ENCODE measurements at places on chromosomes 3 and 15.

DNA sequence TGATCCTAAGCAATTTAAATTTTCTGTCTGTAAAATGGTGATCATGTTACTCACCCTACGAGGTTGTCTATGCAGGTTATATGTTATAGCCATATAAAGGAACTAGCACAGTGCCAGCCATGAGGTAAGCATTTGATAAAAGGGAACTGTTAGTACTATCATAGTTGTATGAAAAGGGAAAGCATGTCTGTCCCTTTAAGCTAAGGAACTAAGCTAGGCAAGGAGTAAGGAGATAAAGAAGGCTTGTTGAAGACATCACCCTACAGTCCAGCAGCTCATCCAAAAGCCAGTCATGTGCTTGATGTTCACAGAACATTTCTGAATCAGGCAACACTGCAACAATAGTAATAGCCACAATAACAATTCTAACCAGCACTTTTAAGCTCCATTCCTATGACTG is 243.9 kb downstream of the ZBTB20 start:
- no peak for DNase-seq

DNA sequence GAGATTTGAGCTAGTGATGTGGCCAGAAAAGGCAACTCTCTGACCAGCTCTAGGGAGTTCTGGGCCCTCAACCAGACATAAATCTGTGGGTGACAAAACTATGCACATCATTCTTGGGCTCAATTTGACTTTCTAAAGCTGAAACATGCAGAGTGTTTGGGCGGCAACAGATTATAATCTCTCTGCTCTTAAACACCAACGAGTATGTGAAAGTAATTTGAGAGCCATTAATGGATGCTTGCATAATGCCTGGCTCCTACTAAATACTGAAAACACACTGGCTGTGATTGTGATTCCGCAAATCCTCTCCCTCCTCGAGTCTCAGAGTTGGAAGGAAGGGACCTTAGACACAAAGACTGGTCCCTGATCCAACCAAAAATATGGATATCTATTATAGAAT is 186.7 kb downstream of the UACA start:
- no peak for DNase-seq

- no peak for DNase-seq
Measured at GRCh38 chr3:78781351-78781750, 986.4 kb downstream of the ROBO1 start.

GRCh38 chr3:177208781-177209180 is 11.5 kb upstream of the TBL1XR1 start:
- DNase-seq = no peak

GRCh38 chr3:45595364-45596195 is 1.0 kb downstream of the LIMD1 start:
- no peak for DNase-seq

GRCh38 chr15:55334371-55334770 is 15.3 kb downstream of the PIGB start:
- no peak for DNase-seq

DNA sequence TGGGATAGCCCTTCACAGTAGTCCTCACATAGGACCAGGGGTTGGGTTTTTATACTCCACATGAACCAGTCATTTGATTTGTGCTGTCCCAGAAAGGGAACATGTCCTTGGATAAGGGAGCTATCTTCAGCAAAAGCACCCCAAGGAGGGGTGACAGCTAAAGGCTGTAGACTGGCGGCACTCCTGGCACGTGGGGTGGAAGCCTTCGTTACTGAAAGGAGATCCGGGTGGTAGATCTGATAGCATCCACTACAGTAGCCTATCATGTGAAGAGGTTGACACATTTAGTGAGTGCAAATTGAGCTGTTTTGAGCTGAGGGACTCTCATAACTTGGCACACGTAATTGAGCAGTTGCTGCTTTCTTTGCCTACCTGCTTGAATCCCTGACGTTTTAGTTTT is 588.8 kb upstream of the GOLIM4 start:
- DNase-seq = no peak

DNA sequence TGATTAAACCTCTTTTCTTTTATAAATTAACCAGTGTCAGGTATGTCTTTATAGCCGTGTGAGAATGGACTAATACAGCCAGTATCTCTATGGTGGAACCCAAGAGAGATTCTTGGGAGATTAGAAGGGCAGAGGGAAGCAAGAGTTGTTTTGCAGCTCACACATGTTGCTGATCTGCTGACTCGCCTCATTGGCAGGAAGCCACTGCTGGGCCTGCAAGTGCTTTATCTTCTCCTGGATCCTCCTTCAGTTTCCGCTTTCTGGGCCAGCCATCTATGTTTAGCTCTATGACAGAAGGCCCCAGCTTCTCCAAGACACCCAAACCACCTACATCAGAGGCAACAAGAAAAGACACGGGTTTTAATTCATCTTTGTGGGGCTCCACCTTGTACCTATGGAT is 23.4 kb upstream of the GALNT15 start:
- no peak for DNase-seq

DNA sequence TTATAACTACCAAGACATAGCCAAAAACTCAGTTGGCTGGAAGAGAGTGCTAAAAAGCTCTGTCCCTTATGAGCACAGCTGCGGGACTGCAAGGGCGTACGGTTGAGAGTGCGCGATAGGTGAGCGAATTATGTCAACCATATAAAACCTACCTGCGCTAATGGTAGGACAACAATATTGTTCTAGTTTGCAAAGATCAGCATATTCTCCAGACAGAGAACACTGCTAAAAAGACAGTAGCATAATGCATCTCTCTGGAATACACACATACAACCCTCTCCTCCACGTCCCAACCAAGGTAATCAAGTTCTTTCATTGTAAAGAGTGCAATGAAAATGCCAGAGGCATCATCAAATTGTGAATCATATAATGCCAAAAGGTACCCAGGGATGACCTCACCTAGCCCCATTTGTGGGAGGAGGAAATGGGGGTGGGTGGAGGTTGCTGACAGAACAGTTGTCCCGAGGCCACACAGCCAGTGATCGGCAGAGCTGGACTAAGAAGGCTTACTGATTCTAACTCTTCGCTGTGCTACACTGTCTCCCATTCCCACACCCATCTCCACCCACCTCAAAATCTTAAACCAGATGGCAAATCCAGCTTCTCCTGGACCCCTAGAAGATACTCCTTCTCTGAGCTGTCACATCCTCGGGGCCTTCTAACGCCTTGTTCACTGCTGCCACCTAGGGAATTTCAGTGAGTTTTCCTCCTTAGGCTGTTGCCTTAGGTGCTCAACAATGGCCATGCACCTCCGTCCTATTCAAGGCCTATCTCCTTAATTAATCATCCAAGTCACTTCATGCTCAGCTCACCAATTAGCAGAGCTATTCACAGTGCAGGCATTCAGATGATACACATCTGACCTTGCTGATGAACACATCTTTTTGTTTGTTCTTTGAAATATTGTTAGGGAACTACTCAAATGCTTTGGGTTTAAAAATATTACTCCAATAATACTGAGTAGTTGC is 60.7 kb downstream of the RPL22L1 start:
- DNase-seq = no peak

DNA sequence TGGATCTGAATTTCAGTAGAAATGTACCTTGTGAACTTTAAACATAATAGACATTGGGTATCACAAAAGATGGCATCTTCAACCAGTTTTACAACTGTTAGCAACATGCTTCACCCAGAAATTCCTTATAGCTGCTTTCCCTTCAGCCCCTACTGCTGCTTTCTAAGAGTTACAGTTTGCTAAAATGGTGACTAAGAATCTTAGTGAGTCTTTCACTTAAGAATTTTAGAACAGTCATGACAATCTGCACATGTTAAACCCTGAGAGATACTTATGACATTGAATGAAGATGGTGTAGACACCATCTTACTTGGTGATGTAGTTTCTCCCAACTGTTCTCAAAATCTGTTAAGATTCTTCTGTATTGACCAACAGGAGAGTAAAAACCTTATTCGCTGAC is 129.7 kb upstream of the UBE2E1 start:
- no peak for DNase-seq

Data from GOT3 (cell line).